ENCODE measurements at places on chromosomes 6 and 20.

- no peak for DNase-seq
- H3K27ac ChIP-seq, result no peak overlapping the region
- no peak overlapping the region for H3K4me3 ChIP-seq
- H3K4me1 ChIP-seq, result no peaks in the 10 kb centered on the region
These were observed 33.1 kb upstream of the FAM135A start for GRCh38 chr6:70380252-70380651.

DNA sequence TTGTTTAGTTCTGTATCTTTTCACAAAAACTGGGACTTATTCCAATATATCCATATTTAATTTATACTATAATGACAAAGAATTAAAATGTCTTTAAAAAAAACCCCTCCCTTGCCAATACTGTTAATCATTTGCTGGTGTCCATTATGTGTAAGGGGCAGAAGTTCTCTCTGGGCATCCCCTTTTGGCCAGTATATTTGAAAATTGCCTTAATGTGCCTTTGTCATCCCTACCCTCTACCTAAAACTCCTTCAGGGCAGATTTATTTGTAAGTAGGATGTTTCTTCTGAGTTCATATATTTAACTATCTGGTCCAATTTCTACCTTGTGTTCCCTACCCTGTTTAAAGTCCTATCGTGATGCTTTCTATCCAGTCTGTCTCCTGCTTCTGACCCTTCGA, 62.9 kb downstream of the ARHGAP18 start:
- H3K4me3 ChIP-seq, result no peak overlapping the region
- H3K4me1 ChIP-seq, result peaks cover 14% of the 10 kb centered on the region
- DNase-seq, result no peak
- H3K36me3 ChIP-seq, result no peaks in the 10 kb centered on the region
- no peaks in the 10 kb centered on the region for H3K27me3 ChIP-seq

GRCh38 chr6:167968091-167968490, 29.4 kb upstream of the KIF25 start:
- H3K4me1 ChIP-seq, result no peaks in the 10 kb centered on the region
- no peak overlapping the region for H3K4me3 ChIP-seq
- H3K27me3 ChIP-seq, result no peaks in the 10 kb centered on the region
- DNase-seq, result no peak
- no peak overlapping the region for H3K27ac ChIP-seq

DNA sequence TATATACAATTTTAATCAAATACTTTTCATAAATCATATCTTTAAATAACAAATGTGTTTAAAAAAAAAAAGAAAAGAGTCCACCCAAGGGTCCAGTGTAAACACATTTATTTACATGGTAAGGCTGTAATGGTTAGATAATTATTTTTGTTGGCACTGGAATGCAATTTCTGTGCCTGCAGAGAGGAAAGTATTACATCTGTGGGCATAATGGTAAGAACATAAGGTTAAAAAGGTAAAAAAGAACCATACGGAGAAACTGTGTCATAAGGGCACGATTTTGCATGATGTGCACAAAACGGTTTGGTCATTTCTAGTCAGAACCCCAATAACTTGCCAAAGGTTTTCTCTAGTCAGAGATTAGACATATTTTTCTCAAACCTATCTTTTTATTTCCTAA, 54.3 kb downstream of the RWDD2A start:
- no peaks in the 10 kb centered on the region for H3K4me1 ChIP-seq
- no peak overlapping the region for H3K27ac ChIP-seq
- no peaks in the 10 kb centered on the region for H3K36me3 ChIP-seq
- no peaks in the 10 kb centered on the region for H3K27me3 ChIP-seq

DNA sequence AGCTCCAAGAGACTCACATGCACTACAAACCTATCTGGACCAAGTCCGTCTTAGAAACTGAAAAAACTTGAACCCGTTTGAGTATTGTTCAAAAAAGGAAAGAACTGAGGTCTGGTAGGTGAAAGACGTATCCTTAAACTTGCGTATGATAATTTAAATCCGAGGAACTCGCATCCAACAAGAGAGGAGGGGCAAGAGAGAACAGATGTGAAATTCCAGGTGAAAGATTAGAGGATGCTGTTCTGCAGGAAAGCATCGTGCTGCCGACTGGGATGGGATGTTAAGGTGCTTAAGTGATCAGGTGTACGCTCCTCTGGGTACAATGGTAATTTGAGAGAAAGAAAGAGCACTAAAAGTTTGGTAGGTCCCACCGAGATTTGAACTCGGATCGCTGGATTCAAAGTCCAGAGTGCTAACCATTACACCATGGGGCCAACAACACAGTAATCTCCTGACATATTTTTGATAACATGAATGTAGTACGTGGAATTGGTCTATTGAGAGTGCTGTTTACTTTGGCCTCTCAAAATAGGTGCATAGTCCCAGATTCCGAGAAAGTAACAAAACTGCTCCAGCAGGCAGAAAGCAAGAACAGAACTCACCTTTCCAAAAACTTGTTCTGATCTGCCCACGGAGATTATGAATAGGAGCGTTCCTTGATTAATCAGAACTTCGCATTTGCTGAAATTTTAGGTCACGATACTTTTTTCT, 53.5 kb upstream of the BTN3A2 start:
- peak overlapping the region; percentile 75 for H3K27ac ChIP-seq
- H3K36me3 ChIP-seq, result no peaks in the 10 kb centered on the region
- H3K4me3 ChIP-seq, result peak overlapping the region; percentile 17
- H3K4me1 ChIP-seq, result peaks cover 33% of the 10 kb centered on the region

- H3K27me3 ChIP-seq, result no peaks in the 10 kb centered on the region
- no peak overlapping the region for H3K4me3 ChIP-seq
- no peaks in the 10 kb centered on the region for H3K36me3 ChIP-seq
- no peak for DNase-seq
- no peaks in the 10 kb centered on the region for H3K4me1 ChIP-seq
These were observed 16.0 kb downstream of the MYH7B start for GRCh38 chr20:34971561-34972235.

- H3K27ac ChIP-seq, result peak overlapping the region; percentile 78
- no peak overlapping the region for H3K4me3 ChIP-seq
- H3K27me3 ChIP-seq, result no peaks in the 10 kb centered on the region
- H3K4me1 ChIP-seq, result peaks cover 56% of the 10 kb centered on the region
These were observed 6.2 kb downstream of the PTPN1 start for GRCh38 chr20:50516180-50516934.

GRCh38 chr20:49649672-49650071, 64.0 kb downstream of the B4GALT5 start:
- H3K36me3 ChIP-seq, result peaks cover 95% of the 10 kb centered on the region
- H3K4me1 ChIP-seq, result no peaks in the 10 kb centered on the region
- no peak overlapping the region for H3K4me3 ChIP-seq
- no peak for DNase-seq
- H3K27me3 ChIP-seq, result no peaks in the 10 kb centered on the region

DNA sequence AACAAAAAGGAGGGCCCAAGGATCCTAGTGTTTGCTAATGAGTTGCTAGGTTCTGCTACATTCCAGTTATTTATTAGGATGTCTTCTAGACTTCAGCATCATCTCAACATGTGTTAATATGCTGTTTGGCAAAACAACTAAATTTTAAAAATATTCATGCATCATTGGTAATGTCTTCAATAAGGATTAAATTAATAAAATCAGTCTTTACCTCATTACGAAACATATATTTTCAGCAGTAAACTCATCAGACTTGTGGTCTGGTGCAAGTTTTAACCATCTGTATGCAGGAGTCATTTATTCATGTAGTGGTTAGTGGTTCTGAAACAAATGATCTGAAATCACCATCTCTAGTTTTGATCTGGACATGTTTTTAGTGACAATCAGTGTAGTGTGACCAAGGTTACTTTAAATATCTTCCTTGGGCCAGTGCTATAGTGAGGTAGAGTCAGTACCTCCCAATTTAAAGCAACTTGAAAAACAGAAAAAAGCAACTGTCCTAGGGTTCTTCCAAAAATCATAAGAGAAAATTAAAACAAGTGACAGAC, 85.0 kb upstream of the KCNK16 start:
- no peaks in the 10 kb centered on the region for H3K36me3 ChIP-seq
- H3K27me3 ChIP-seq, result no peaks in the 10 kb centered on the region
